H7 (cell line): ENCODE measurements at places on chromosomes 5 and 9. TPM values are rescaled to one million over a fixed set of nuclear protein-coding genes. Genes with fewer than 3 reads are reported as not detected.
A peak's percentile ranks its signal among the peaks of the same experiment; 100 is the strongest.

The KCNT1 gene
- total RNA-seq: 0.10 TPM in 1 of 2 replicates, not detected in the other

The FYB1 gene
- not detected in 2 replicates for total RNA-seq

The EDIL3 gene
- 46.0 and 71.3 TPM in 2 replicates for total RNA-seq

The ABHD17B gene
- total RNA-seq: 68.9 and 76.8 TPM in 2 replicates

- no peak for DNase-seq
Observed at GRCh38 chr5:94360382-94361130, 257.8 kb downstream of the KIAA0825 start.

DNA sequence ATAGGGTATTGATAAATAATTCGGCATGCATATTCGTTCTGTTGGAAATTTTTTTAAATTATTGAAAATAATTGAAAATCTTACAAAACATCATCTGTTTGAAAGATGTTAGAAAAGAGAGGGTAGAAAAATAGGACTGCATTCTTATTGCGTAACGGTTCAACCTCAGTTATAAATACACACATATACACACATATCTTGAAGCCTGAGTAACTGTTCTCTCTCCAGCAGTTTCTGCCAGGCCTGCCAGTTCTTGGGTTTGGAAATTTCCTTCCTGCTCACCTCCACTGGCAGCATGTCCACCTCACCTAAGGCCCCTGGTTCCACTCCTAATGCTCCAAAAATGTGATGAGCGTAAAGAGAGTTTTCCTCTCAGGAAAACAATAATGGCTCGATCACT lies 9.1 kb downstream of the SPATA31E1 start:
- DNase-seq: no peak

GRCh38 chr5:93421987-93422401 lies 159.0 kb downstream of the NR2F1-AS1 start:
- no peak for DNase-seq

GRCh38 chr9:133221177-133221809 lies 12.2 kb upstream of the OBP2B start:
- DNase-seq: peak; percentile 3

GRCh38 chr5:81010336-81011169 lies 50.4 kb downstream of the RASGRF2 start:
- DNase-seq: no peak

DNA sequence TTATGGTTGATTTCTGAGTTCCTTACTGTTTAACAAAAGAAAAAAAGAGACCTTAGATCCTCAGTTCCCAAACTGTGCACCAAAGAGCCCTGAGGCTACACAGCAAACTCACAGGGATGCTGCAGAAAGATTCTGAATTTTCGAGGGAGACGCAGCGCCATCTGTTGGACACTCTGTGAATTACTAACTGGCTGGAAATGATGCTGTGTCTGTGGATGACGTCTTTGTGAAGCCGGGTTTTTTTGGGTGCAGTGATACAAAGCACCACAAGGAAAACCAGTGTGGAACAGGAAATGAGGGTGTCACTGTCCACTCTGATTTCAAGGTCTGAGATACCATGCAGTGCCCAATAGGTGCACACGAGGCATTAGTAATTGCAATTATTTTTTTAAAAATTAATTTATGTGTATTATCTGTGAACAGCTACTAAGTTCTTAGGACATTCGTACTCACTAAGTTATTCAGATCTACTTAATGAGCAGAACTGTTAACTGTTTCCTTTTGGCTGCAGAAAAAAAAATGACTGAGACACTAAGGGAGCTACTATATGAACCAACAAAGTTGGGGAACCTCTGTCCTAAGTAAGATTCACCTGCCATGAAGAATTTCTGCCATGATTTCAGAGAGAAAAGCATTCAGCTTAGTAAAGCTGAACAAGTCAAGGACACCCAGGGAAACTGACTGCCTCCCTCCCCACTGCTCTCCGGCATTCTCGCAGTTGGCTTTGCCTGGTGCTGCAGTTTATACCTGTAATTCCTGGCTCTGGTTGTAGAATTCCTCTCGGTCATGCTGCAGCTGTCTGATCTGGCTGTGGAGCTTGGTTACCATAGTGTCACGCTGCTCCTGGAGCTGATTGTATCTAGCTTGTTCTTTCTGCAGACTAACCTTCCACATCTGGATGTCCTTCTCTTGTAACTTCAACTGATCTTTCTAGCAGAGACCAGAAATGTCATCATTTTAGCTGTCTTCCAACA lies 23.4 kb downstream of the SPACA9 start:
- DNase-seq: peak; percentile 82
